HFFc6 (cell line): ENCODE measurements at places on chromosomes 12 and 14. TPM values are rescaled to one million over a fixed set of nuclear protein-coding genes. Genes with fewer than 3 reads are reported as not detected.

DNA sequence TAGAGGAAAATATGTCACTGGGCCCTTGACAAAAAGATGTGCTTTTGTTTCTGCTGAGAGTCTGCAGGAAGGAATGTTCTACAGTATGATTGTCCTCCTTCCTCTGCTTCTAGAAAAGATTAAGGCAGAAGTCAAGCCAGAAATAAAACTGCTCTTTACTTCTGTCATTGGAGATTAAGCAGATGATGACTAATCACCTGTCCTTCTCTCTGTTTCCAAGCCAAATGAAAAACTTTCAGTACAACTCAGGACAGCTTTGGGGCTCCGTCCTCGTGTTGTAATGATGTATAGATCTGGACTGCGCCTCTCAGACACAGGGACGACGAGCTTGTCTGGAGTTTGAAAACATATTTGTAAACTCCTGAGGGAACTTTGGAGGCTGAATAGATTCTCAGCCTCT lies 159.3 kb downstream of the DYRK2 start:
- no peak for DNase-seq

- DNase-seq = no peak
Observed at GRCh38 chr12:110948041-110948440, 27.7 kb upstream of the MYL2 start.

FZD10 gene
- total RNA-seq = not detected in 2 replicates

DNA sequence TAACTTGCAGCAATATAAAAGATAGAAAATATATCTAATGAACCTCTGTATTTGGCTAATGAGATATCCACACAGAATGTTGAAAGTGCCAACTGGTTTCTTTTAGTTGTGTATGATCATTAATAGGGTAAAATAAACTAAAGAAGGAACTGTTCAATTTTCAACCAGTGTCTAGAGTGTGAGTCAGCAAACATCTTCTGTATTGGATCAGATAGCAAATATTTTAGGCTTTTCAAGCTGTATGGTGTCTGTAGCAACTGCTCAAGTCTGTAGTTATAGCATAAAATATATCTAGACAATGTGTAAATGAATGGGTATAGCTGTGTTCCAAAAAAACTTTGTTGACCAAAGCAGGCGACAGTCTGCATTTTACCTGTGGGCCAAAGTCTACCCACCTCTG lies 23.5 kb upstream of the NOVA1 start:
- no peak for DNase-seq

NOVA1 gene
- total RNA-seq = not detected in 3 replicates

GRCh38 chr12:65948320-65949008 lies 124.2 kb downstream of the HMGA2 start:
- peak; percentile 89 for DNase-seq

C12orf54 gene
- total RNA-seq = not detected in 3 replicates

RFX4 gene
- total RNA-seq = not detected in 3 replicates

DNA sequence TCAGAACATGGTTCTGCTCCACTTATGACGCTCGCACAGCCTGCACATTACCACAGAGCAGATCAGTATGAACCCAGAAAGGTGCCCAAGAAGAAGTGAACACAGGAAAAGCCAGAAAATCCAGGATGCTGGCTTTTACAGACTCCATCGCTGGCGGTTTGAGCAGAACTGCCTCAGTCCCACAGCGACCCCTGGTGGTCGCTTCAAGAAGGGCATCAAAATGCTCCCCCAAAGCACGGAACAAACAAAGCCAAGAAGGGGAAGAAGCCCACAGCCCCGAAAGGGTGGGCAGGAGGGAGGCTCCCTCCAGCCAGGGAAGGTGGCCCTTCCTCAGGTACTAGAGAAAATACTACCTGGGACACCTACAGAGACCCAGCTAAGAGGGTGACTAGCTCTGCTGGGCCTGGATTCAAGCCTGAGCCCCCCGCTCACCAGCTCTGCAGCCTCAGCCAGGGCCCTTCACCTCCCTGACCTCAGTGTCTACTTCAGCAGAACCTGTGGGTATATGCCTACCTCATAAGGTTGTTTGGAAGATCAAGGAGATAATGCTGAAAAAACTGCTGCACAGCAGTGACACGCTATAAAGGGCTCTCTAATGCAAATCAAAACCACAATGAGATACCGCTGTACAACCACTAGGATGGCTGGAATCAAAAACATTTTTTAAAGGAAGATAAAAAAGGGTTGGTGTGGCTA lies 98.1 kb downstream of the NCOR2 start:
- no peak for DNase-seq

CAPZA3 gene
- not detected in 3 replicates for total RNA-seq

- no peak for DNase-seq
Observed at GRCh38 chr12:115870021-115870420, 407.5 kb downstream of the MED13L start.

- DNase-seq = no peak
Observed at GRCh38 chr12:6235499-6235898, 35.3 kb downstream of the CD9 start.

SPIC gene
- total RNA-seq = not detected in 3 replicates

- no peak for DNase-seq
Observed at GRCh38 chr14:52868911-52869618, 77.7 kb upstream of the GNPNAT1 start.

MCRS1 gene
- total RNA-seq = 45.5 to 55.7 TPM (median 53.2 TPM) in 3 replicates

- DNase-seq = peak; percentile 59
Observed at GRCh38 chr14:91113829-91114078, at the start of gene DGLUCY. DGLUCY (plus strand) TSS chr14:91114073; CDS start chr14:91160295, 46,222 bp downstream.
